RWPE1 (cell line): ENCODE measurements at places on chromosomes 1 and 21.

- DNase-seq, result no peak
These were observed 72.4 kb upstream of the POU3F1 start for GRCh38 chr1:38118976-38119375.

- no peak for DNase-seq
These were observed 11.8 kb downstream of the NUAK2 start for GRCh38 chr1:205309741-205310140.

DNA sequence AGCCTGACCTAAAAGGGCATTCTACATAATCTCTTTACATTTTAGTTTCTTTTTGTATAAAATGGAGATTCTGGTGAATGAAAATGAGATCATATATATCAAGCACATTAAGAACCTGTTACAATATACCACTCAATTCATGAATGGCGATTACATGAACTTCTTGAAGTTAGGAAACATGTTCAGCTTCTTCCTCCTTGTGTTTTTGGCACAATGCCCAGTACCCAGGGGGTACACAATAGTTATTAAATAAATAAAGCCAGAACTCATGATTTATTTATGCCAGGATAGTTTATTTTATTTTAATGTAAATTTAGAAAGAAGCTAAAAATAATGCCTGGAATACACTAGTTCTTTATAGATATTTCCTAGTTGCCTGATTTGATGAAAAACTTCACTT lies 186.0 kb upstream of the PTGFR start:
- DNase-seq, result no peak

DNA sequence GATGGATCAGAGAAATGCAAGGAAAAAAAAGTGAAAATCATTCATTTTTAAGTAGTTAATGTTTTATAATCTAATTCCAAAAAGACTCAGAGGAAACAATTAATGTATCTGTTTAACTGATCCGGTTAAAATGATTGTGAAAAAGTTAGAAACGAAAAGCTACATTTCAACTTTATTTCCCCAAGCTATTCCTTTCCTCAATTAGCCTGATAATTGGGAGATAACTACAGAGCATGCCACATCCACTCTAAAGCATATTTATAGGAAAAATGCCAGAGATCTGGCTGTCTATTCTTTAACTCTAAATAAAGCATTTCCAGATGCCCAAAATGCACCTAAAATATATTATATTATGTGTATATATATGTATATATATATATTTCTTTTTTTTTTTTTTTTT lies 35.9 kb upstream of the XPR1 start:
- no peak for DNase-seq

DNA sequence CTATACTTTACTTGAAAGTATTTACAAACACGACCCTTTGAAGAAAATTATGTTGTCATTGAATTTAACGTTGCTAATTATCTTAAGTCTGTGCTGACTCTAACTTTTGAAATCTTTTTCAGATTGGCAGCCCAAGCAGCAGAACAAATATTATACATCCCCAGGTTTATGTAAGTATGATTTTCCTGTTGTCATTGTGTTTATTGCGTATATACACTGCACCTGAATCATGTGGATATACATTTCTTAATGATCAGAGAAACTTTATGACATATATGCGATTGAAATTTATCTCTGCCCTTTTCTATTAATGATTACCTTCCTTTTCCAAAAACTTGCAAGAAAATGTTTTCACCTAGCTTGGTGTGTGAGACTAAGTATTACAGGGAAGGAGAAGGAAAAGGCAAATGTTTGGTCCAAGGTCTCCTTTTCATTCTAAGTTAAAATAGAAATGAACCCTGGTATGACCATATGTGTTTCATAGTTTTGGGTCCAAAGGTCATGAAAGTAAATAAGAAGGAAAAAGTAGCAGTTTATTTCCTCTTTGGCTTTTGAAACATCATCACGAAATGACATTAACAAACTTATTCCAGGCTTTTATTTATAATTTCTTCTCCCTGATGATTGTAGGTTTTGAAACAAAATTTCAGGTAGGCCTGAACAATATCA lies 116.8 kb downstream of the VPS13D start:
- DNase-seq, result no peak

DNA sequence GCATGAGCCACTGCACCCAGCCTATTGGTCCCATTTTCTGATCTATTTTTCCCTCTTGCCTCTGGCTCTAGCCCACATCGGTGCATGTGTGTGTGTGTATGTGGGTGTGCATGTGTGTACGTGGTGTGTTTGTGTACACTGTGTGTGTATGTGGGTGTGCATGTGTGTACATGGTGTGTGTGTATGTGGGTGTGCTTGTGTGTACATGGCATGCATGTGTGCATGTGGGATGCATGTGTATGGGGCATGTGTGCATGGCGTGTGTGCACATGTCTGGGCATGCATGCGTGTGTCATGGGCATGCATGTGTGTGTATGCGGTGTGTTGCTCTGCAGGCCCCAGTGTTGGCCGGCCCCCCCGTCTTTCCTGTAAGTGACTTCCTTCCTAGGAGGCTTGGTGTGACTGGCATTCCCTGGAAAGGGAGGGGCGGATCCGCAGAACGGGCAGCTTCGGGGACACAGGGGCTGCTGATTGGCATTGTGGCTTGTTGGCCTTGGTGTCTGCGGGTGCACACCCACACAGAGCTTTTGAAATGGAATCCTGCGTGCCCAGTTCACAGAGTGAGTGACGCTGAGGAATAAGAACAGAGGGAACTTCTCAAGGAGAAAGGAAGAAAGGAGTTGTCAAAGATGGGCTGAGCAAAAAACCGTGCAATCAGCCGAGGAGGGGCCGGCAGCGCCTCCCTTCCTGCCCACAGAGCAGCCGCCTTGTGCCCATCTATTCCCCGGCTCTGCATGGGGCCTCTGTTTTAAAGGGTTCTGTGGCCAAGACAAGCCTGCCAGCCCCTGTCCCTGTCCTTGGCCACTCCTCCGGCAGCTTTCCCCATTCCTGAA lies 8.0 kb downstream of the PDXK start:
- no peak for DNase-seq

DNA sequence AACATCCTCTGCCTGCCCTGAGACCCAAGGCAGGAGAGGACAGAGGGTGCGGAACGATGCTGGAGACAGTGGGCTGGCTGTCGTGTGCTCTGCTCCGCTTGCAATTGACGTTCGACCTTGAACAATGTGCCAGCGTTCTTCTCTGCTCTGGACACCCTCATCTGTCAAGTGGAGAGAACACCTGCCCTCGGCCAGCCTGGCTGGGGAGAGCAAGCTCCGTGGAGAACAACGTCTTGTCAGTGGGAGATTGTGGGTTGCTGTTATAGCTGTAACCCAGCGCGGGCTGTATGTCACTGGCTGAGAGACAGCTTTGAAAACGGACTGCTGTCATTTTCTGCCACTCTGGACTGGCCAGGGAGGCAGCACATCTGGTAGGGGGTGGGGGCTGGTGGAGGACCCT lies 14.7 kb downstream of the KIAA1614 start:
- no peak for DNase-seq

DNA sequence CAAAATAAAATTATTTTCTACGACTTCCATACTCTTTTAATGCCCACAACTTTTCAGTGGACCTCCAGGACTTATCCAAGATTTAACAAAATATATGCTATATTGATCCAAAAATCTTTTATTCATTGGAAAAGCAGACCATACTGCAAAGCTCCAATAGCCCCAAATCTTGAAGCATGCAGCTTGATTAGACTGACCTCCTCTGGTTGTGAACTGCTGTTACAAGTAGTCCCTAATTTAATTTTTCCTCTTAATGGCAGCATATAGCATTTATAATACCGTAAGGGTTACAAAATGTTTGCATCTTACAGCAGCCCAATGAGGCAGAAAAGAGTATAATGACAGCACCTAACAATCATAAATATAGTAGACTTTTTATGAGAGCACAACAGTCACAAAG lies 49.8 kb downstream of the TPR start:
- no peak for DNase-seq

- DNase-seq, result no peak
These were observed 1388.8 kb downstream of the AMY1C start for GRCh38 chr1:105138458-105138893.

- no peak for DNase-seq
These were observed 135.8 kb upstream of the PBX1 start for GRCh38 chr1:164423136-164423535.

- DNase-seq, result peak; percentile 71
These were observed 39.7 kb downstream of the AZIN2 start for GRCh38 chr1:33120436-33121231.

GRCh38 chr1:242017580-242018233 lies 18.8 kb upstream of the MAP1LC3C start:
- DNase-seq, result peak; percentile 64

DNA sequence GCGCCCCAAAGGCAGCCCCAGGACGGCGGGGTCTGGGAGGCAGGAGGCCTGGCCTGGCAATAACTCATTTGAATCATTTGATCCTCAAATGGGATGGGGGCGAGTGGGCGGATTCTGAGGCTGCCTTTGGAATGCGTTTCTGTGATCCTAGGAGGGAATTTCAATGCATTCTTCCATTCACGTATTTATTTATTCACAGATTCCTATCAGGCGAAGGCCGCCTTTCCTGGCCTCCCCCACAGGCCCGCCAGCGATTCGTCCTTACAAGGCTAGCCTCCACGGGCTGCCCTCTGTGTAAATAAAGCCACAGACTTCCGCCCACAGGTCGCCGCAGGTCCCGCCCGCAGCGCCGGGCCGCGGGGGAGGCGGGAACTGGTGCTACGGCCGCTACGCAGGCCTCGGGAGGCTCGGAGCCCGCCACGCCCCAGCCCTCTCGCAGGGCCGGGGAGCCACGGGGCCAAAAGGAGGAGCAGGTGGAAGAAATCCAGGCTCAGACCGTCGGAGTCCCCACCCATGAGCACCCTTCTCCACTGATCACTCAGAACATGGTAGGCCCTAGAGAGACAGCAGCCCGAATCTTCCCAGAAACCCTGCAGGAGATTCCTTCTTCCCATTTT lies 31.3 kb upstream of the JUN start:
- DNase-seq, result peak; percentile 72

- DNase-seq, result no peak
These were observed 29.6 kb downstream of the GNG12 start for GRCh38 chr1:67803380-67804279.

GRCh38 chr1:221458447-221459156 lies 283.3 kb downstream of the DUSP10 start:
- DNase-seq, result no peak

GRCh38 chr21:43208561-43209332 lies 39.9 kb downstream of the CRYAA start:
- DNase-seq, result no peak

GRCh38 chr1:156945881-156946661 lies 25.6 kb downstream of the LRRC71 start:
- no peak for DNase-seq

- DNase-seq, result peak; percentile 46
These were observed at the start of gene PADI3 for GRCh38 chr1:17248781-17249180. PADI3 (plus strand) TSS chr1:17249098; CDS start chr1:17249138, 40 bp downstream.

- DNase-seq, result no peak
These were observed 38.1 kb upstream of the VWA5B1 start for GRCh38 chr1:20252587-20252986.

DNA sequence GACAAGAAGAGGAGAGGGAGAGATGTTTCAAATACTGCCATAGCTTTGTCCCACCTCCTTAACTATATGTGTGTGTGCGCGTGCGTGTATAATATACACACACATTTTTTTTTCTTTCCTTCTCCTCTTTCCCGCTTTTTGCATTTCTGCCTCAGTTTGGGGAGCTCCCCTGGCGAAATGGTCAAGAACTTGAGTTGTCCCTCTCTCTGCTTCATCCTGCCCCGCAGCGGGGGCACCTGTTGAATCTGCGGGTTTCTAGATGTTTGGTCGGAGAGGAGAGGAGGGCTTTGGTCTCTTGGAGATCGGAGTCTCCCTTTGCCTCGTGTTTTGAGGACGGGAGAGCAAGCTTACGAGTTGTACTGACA lies 504 bp downstream of the SCCPDH start:
- DNase-seq, result peak; percentile 9

DNA sequence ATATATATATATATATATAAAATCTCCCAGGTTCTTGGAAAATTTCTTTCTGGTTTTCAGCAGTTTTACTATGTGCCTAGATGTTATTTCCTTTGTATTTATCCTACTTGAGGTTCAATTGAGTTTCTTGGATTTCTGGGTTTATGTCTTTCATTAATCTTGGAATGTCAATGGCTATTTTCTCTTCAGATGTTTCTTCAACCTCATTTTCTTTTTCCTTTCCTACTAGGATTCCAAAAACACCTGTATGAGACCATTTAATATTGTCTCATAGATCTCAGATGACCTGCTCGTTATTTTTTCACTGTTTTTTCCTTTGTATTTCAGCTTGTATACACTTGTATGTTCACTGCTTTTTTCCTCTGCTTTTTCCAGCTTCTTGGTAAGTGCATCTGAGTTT lies 95.4 kb upstream of the DESI2 start:
- DNase-seq, result no peak

GRCh38 chr1:38045401-38046332 lies 926 bp downstream of the POU3F1 start:
- DNase-seq, result no peak

DNA sequence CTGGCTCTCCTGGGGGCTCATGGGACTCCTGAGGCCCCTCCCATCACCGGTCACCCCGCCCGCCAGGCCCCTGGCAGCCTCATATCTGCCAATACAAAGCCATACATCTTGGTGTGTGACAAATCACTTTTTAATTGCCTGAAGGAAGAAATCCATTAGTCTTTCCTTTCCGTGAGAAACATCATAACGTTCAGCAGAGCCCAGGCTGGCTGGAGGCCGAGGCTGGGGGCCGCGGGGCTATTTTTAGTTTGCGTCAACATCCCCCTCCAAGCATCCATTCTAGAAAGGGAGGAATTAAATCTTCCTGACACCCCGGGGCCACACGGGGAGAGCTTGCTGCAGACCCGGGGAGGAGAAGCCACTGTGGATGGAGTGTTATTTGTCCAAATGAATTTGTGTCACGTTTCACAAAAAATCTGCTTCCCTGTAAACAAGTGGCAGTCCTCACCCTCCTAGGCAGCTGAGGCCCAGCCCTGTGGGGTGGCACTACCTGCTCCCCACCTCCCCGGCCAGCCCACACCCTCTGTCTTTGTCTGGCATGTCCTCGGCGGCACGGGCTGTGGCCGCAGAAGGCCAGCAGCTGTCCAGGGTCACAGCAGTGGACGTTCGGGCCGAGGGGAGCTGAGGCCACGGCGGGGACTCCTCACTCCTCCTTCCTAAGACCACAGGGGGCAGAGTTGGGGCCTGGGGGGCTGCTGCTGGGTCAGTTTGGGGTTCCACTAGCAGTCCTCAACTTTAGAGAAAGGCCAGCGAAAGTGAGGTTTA lies 236.9 kb upstream of the VAMP3 start:
- no peak for DNase-seq
